ENCODE measurements at places on chromosomes 4 and X. TPM values are rescaled to one million over a fixed set of nuclear protein-coding genes. Genes with fewer than 3 reads are reported as not detected.

DNA sequence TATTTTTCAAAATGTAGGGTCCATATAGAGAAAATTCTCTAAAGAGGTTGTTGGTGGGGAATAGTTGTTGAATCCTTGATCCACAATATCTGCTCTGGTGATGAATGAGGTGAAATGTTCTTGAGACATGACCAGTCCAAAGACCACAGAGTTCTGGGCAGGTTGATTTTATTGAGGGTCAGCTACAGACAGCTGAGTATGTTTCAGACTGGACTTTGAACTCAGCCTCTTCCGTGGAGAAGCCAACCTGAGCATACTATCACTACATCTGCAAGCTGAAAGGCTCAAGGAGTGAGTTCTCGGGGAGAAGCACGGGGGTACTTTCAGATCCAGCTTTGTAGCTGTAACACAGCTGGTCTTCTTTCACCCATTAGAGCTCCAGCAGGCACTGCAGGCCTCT lies 168.4 kb upstream of the NPY2R start:
- no peak for DNase-seq
- no peak overlapping the region for H3K4me3 ChIP-seq
- no peaks in the 10 kb centered on the region for H3K27me3 ChIP-seq
- H3K36me3 ChIP-seq, result no peaks in the 10 kb centered on the region

Gene FOXR2
- total RNA-seq, result not detected

DNA sequence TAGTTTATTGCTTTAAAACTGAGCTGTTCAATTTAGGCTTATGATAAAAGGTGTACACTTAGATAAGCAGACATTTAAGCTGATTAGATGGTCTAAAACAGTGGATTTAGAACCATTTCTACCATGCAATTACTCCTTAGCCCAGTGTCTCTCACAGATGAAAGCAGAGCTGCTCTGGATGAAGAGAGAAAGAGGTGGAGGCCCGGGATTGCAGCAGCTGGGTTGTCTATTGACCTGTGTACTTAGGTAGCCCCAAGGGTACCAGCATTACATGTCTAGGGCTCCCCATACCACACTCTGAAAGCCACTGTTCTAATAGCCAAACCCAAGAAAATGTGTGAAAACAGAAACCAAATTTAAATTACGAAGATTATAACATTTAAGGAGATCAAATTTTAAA lies 86.0 kb upstream of the GIMD1 start:
- H3K4me1 ChIP-seq, result peaks cover 1% of the 10 kb centered on the region
- H3K4me3 ChIP-seq, result no peak overlapping the region
- H3K27me3 ChIP-seq, result no peaks in the 10 kb centered on the region
- peak; percentile 24 for DNase-seq
- no peaks in the 10 kb centered on the region for H3K36me3 ChIP-seq

DNA sequence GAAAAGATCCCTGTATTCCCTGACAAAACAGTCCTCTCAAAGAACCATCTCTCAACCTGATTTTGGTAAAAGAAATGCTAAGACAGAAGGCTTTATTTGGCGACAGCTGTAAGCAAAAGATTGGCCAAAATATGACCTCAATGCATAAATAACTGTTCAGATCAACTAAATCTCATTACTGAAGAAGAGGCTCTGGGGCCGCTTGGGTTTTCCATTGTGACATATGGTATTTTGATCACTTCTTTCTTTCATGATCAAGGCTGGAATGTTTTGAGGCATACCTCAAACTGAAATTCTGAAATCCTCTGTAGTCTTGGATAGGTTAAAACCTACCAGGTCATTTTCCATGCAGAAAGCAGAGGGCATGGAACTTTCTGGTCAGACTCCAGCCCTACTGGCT lies 106.3 kb downstream of the C4orf51 start:
- H3K27me3 ChIP-seq, result peaks cover 4% of the 10 kb centered on the region
- no peak for DNase-seq
- peaks cover 2% of the 10 kb centered on the region for H3K4me1 ChIP-seq
- H3K4me3 ChIP-seq, result no peak overlapping the region
- H3K27ac ChIP-seq, result no peak overlapping the region
- no peaks in the 10 kb centered on the region for H3K36me3 ChIP-seq

GRCh38 chr4:15552557-15553362 lies 83.1 kb downstream of the CC2D2A start:
- DNase-seq, result no peak
- H3K4me1 ChIP-seq, result no peaks in the 10 kb centered on the region
- H3K36me3 ChIP-seq, result no peaks in the 10 kb centered on the region
- H3K27ac ChIP-seq, result no peak overlapping the region
- H3K27me3 ChIP-seq, result peaks cover 1% of the 10 kb centered on the region

- H3K27ac ChIP-seq, result peak overlapping the region; percentile 45
- peak; percentile 67 for DNase-seq
- H3K4me1 ChIP-seq, result peaks cover 30% of the 10 kb centered on the region
- H3K27me3 ChIP-seq, result peaks cover 11% of the 10 kb centered on the region
Observed at GRCh38 chr4:80196259-80196921, 913 bp upstream of the PRDM8 start.

Gene KLF8
- total RNA-seq, result 9.4 TPM

Gene AMTN
- total RNA-seq, result not detected

Gene DSPP
- not detected for total RNA-seq

Gene ETDB
- total RNA-seq, result not detected

Gene LCORL
- total RNA-seq, result 30.8 TPM
